ENCODE measurements at places on chromosomes 2 and 18.

DNA sequence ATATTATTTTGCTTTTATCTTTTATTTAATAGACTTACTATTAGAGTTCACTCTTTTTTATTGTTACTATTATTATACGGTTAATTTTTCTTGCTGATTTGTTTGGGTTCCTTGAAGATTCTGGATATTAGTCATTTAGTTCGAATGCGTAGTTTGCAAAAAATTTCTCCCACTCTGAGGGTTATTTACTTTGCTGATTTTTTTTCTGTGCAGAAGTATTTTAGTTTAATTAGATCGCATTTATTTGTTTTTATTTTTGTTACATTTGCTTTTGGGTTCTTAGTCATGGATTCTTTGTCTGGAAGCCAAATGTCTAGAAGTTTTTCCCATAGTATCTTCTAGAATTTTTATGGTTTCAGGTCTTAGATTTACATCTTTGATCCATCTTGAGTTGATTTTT lies 585.2 kb downstream of the CPS1 start:
- no peak for DNase-seq

DNA sequence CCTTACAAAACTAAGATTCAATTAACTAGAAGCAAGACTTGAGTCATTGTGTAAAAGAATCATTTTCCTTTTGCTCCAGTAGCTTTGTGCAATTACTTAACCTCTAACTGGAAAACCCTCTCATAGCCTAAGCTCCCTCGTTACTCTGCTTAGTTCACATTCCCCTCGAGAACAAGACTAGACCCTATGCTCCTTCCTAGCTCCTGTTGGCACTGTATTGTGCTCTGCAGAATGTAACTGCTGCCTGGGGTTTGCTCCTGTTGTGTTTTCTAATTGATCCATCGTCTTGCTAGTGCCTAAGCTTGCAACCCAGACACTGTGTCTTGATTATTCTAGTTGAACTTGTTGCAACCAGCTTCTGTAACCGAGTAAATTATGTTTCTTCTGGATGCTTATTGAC lies 347.0 kb downstream of the ZNF804A start:
- no peak for DNase-seq

GRCh38 chr18:79950515-79951341 lies 725 bp downstream of the SLC66A2 start:
- DNase-seq: no peak

GRCh38 chr18:76850112-76850511 lies 27.8 kb downstream of the ZNF236 start:
- DNase-seq: no peak

GRCh38 chr18:13531681-13532325 lies 194.6 kb downstream of the FAM210A start:
- no peak for DNase-seq

GRCh38 chr2:49928551-49928950 lies 774.2 kb upstream of the FSHR start:
- DNase-seq: peak; percentile 80

- DNase-seq: no peak
Measured at GRCh38 chr18:55665506-55665905, 77.5 kb upstream of the TCF4 start.

DNA sequence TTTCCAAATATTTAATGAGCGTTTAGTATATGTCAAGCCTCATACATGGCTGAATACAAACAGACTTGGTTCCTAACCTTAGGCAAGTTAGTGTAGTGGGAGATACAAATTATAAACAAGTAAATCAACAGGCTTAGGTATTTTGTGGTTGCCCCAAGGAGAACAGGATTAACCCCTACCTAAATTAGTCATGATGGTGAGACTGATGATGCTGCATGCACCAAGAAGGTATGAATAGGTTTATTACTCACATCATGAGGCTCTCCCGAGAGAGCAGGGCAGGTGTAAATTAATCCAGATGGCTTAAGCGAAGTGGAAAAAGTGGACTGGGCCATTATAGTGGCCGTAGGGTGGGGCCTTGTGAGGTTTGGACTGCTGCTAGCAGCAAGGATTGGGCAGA lies 118.1 kb upstream of the GCFC2 start:
- DNase-seq: no peak

DNA sequence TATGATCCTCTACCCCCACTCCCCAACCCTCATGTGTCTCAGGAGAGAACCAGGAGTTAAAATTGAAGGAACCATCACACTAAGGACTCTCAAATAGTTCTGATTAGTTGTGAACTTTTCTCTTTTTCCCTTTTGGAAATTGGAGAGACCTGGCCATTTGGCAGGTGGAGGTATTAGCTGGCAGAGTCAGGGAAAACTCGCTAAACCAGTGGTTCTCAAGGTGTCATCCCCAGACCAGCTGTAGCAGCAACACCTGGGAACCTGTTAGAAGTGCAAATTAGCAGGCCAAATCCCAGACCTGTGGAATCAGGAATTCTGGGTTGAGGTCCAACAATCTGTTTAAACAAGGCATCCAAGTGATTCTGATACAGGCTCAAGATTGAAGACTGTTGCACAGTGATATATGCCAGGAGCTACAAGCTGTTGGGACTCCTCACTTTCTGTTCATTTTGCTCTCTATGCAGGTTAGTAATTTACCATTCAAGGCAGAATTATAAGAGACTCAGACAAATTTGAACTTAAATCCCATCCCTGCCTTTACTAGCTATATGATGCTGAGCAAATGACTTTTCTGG lies 2.8 kb upstream of the TMEM131 start:
- DNase-seq: no peak

- DNase-seq: peak; percentile 34
Measured at GRCh38 chr2:220528180-220528675, 900.8 kb downstream of the SLC4A3 start.

- peak; percentile 70 for DNase-seq
Measured at GRCh38 chr2:134819334-134819733, 19.1 kb upstream of the ACMSD start.

DNA sequence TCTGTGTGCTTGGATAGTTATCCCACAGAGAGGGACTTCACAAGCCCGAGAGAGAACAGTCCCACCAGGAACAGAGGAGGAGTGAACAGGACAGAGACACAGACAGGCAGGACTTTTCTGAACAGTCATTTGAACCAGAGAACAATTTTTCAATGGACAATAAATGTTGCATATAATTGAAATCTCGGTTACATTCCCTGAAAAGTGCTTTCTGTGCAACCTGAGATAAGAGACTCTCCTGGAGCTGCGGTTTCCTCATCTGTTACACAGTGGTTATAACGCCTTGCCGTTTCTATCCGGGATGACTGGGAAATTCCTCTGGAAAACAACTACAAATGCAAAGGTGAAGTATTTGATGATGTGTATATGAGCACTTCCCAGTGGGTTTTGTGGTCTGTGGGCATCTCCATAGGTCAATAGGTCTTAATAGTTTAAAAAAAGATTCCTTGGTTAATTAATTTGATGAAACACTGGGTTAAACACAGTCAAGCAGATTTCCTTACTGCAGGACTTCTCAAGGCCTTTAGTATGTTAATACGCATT lies 87.2 kb upstream of the HPCAL1 start:
- DNase-seq: peak; percentile 19

GRCh38 chr2:96538487-96539214 lies 2.1 kb downstream of the ARID5A start:
- DNase-seq: no peak

DNA sequence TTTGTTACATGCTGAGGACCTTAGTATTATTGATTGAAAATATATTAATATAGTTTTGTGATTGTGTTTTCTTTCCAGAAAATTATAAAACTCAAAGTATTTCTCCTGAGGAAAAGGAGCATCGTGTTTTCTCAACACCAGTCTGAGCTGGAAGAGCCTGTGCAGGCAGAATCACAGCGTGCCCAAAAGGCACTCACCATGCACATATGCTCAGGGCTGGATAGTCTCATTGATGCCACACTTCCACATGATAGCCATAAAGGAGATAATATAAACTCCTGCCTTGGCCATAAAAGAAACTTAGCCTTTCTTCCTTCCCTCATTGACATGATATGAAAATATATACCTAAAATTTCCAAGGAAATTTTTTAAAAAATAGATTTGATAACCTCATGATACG lies 4.0 kb downstream of the PDE1A start:
- DNase-seq: no peak

- DNase-seq: peak; percentile 96
Measured at GRCh38 chr18:32349728-32350395, 120.8 kb downstream of the GAREM1 start.

DNA sequence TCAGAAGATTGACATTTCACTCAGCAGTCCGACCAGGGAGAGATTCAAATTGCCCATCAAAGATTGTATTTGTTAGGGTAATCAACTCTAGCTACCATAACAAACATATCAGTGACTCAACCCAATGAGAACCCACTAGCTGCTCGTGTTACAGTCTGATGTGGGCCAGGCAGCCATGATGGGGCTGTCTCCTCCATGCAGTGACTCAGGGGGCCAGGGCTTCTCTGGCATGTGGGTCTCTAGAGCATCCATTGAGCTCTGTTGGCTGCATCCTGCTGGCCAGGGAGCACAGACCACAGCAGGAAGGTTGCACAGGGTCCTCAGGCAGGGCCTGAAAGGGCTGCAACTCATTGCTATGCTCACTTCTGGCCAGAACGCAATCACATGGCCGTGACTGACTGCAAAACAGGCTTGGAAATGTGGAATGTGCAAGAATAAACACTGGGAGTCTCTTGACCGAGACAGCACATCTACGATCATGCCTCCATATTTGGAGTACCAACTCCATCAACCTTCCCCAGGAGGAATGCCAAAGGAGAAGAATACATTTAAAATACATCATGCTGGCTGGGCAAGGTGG lies 216.8 kb downstream of the EIPR1 start:
- DNase-seq: no peak

- no peak for DNase-seq
Measured at GRCh38 chr2:221235941-221236340, 336.2 kb downstream of the EPHA4 start.

GRCh38 chr2:133843091-133843490 lies 274.8 kb upstream of the NCKAP5 start:
- DNase-seq: no peak

- DNase-seq: peak; percentile 71
Measured at GRCh38 chr2:33267756-33268155, 208.7 kb upstream of the RASGRP3 start.

- no peak for DNase-seq
Measured at GRCh38 chr2:4561196-4561595, 857.8 kb downstream of the DCDC2C start.

DNA sequence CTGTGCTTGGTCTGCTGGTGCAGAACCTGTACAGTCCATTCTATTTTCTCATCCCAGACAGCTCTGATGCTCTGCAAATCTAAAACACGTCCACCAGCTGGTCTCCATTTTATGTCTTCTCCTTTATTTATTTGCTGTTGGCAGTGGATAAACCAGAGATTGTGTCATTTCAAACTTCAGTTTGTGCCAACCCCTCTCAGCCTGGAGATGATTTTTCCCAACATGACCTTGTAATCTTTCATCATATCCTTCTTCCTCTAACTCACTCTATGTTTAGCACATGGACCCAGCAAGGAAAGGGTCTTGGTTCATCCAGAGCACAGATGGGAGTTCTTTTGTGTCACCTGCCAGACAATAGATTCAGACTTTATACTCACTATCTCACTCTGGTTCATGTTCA lies 273.2 kb downstream of the MTX2 start:
- DNase-seq: peak; percentile 18

- DNase-seq: no peak
Measured at GRCh38 chr2:220959391-220959802, 612.7 kb downstream of the EPHA4 start.

DNA sequence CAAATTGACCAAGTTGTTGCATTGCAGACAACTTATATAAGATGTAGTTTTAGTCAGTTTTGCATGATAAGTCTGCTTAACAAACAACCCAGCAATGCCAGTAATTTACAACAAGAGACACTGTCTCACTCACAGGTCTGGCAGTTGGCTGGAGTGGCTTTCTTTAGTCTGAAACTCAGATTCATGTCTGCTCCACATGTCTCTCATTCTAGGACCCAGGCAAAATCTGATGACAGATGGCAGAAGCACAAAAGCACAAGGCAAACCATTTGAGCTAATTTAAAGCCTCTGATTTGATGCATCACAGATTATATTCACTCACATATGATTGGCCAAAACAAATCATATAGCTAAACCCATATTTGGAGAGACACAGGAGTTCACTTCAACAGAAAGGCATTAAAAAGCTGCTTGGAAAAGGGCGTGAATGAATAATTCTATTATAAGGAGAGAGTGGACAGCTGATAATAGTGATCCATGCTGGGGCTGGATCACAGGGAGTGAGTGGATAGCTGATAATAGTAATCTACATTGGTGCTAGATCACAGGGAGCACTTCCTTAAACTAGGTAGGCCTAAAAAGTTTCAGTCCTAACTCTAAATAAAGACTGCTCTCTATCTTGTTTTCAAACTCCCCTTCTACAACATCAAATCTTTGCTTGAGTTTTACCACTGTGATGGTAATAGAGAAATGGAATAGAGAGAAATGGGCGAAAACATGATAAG lies 593.2 kb upstream of the ZNF804A start:
- DNase-seq: peak; percentile 5

DNA sequence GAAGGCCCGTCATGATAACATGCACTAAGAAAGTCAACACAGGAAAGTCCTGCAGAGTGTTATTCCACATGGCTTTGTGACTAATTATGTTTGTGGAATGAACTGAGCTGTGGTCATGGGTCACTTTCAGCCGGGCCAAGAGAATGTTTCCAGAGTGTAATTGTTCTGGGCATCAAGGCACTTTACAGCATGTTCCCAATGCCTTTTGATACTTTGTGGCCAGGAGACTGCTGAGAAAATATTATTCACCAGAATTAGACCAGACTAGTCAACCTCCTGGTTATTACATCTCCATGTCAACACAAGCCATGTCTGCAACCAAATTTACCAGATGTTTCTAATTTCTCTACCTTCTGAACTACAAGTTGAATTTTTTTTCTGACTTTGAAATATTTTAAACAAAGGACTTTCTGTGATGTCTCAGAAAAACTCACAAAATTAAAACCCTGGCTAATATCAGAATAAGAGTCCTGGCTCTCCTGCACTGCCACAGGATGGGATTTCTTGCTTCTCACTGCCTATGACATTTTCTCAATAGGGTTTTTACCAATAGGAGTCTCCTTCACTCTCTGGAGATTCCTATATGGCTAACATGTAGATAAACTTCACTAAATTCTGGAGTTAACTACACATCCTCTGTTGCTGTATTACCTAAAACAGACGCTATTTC lies 90.6 kb upstream of the WDR75 start:
- DNase-seq: peak; percentile 97

GRCh38 chr2:30408961-30409387 lies 38.1 kb upstream of the LCLAT1 start:
- DNase-seq: peak; percentile 89

DNA sequence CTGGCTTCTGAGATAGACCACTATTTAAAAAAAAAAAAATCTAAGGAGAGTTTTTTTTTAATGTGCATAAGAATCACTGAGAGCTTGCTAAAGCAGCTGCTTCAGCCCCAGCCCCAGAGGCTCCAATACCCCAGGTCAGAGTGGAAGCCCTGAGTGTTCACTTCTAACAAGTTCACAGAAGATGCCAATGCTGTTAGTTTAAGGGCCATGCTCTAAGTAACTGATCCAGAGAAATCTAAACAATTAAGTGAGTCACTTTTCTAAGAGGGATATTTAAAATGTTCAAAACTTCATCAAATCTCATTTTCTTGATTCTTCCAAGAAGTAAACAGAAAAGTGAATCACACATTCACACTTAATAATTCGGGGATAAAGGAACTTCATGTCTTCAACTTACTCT lies 126.4 kb upstream of the CD226 start:
- peak; percentile 3 for DNase-seq

- no peak for DNase-seq
Measured at GRCh38 chr18:76592981-76593381, 97.9 kb upstream of the ZNF516 start.

Data from fibroblast of upper back skin (primary cell).